ENCODE measurements at places on chromosomes 16 and 17. TPM values are rescaled to one million over a fixed set of nuclear protein-coding genes. Genes with fewer than 3 reads are reported as not detected.

The ZDHHC1 gene
- 7.6 TPM for total RNA-seq

The CA4 gene
- total RNA-seq: not detected

The EXOC3L1 gene
- total RNA-seq: not detected

The ARHGDIA gene
- 580 TPM for total RNA-seq
